ENCODE measurements at places on chromosomes 12 and 14.

DNA sequence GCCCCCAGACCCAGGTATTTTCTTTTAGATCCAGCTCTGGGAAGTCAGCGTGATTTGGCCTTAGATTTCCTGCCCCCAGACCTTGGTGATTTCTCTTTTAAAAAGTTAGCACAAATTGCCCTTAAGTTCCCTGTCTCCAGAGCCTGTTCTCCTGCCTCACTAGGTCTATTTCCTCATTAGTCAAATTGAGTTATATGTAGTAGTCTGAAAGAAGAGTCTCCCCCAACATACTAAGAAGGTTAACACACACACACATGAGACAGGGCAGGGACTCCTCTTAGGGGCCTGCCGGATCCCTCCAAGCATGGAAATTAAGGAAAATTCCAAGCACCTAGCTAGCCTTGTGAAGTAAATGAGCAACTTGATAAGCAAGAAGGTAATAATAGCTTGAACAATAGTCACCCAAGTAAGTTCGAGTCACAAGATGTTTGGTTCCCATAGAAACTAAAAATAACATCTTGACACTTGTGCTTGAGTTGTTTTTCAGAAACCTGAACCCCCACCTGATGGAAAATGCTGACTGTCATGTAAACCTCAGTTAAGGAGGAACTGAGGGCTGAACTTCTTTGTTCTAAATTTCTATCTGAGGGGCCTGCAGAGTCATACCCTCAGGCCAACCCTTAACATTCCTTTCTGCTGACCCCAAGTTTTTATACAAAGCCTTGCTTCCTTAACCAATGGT is 51.6 kb downstream of the CAND1 start:
- no peak for DNase-seq

DNA sequence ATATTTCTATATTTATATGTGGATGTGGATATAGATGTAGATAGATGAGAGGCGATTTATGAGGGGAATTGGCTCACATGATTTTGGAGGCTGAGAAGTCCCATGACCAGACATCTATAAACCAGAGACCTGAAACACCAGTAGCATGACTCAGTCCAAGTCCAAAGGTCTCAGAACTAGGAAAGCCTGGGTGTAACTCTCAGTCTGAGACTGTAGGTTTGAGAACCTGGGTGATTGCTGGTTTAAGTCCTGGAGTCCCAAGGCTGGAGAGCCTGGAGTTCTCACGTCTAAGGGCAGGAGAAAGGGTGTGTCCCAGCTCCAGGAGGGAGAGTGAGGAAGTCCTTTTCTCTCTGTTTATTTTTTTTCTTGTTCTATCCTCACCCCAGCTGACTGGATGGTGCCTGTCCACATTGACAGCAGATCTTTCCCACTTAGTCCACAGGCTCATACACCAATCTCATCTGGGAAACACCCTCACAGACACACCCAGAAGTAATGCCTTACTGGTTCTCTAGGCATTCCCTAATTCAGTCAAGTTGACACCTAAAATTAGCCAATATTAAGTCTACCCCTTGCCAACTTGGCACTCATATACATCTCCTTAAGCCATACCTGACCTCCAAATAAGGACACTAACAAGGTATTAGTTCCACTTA is 45.4 kb downstream of the EMP1 start:
- DNase-seq = no peak

DNA sequence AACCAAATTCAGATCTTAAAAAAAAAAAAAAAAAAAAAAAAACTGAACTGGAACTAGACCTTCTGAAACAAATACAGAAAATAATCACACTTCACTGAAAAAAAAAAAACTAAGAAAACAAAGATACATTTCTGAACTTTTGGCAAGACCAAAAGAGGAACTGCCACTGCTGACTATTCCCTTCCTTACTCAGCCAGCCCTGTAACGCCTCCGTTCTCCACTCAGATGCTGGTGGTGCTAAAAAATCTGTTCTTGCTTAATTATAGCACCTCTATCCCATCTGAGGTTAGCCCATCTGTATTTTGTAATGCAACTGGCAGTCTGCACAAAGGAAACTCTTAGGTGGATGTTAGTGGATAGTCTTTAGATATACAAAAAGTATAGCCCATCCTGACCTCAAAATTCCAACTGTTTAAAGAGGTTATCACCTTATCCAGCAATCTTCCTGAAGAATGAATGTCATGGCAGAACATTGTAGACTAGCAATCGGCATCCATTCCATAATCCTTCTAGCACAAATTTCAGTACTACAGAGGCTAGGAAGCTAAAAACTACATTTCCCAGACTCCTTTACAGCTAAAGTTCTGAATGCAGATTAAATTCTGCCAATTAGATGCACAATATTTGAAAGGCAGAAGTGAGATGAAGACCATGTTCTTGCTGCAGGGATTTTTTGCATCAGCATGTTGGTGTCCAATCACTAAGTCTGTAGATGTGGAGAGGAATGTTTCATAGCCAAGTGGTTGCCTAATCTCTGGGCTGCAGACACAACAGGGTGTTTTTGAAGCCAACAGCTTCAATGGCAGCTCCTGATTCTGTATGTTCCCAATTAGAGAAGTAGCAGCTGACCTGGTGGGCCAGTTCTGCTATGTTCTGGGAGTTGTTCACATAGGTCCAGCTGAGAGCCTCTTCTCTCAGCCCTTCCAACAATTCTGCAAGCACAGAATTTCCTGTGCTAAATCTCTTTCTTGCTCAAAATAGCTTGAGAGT is 5.7 kb downstream of the MAP3K9 start:
- DNase-seq = peak; percentile 7

GRCh38 chr12:106386813-106387535 is 29.4 kb downstream of the POLR3B start:
- DNase-seq = no peak

GRCh38 chr12:70698345-70698744 is 61.1 kb upstream of the PTPRB start:
- no peak for DNase-seq

DNA sequence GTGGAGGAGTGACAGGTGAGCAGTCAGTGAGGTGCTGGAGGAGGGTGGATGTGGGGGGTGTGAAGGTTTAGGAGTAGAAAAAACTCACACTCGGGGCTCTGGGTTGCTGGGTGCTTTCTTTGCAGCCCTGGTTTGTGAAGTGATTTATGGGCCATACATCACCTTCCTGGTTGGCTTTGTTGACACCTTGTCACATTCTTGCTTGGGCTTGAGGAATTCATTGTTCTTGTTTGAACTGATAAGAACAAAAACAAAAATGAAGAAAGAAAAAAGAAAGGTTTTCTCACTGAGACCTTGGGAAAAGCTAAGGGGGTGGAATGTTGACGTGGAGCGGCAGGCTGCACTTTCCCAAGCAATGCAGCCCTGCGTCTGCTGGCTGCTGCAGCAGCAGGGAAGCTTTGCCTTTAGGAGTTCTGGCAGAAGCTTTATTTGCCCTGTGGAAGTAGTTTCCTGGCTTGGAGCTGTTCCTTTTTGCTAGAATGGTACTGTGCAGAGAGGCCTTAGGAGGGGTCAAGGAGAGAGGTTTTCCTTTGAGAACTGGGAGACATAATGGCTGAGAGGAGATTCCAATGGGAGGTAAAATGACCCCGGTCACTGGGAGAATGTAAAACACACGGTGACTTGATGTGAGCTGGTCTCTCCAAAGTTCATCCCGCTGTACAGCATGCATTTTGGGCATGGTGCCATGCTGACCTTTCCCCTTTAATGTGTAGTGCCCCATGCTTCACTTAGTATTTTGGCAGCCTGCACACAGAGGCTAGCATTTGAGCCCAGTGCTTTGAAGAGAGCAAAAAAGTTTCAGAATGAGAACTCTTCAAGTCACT is 52.8 kb downstream of the HMGA2 start:
- DNase-seq = no peak

DNA sequence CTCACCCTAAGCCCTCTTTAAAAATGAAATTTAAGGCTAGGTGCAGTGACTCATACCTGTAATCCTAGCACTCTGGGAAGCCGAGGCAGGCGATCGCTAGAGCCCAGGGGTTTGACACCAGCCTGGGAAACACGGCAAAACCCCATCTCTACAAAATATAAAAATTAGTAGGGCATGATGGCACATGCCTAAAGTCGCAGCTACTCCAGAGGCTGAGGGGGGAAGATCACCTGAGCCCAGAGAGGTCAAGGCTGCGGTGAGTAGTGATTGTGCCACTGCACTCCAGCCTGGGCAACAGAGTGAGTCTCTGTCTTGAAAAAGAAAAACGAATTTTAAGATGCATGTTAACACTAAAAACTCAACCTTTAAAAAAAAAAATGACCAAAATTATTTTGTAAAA is 12.7 kb downstream of the GNPNAT1 start:
- DNase-seq = no peak

DNA sequence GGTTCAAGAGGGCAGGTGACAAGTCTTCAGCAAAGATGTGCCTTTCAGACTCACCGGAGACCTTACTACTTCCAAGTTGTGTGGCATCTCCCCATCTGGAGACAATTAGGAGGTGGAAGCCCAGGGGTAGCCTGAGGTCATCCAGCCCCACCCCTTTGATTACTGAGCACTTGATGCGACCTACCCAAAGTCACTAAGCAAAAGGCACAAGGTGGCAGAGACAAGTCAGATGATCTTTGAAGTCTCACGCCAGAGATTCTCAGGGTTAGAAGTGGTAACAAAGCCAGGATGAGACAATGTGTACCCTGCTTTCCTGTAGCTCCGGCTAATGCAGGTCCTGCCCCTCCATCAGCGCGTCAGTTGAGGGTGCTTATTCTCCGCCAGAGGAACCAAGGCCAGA is 1.4 kb upstream of the FOXN3 start:
- no peak for DNase-seq

GRCh38 chr14:105220699-105221597 is 27.4 kb upstream of the BTBD6 start:
- no peak for DNase-seq

GRCh38 chr14:104741803-104742251 is 11.1 kb upstream of the SIVA1 start:
- DNase-seq = no peak

- DNase-seq = no peak
Observed at GRCh38 chr12:58395470-58395869, 454.1 kb downstream of the ATP23 start.

- DNase-seq = no peak
Observed at GRCh38 chr12:118763234-118763633, 218.1 kb upstream of the SRRM4 start.

DNA sequence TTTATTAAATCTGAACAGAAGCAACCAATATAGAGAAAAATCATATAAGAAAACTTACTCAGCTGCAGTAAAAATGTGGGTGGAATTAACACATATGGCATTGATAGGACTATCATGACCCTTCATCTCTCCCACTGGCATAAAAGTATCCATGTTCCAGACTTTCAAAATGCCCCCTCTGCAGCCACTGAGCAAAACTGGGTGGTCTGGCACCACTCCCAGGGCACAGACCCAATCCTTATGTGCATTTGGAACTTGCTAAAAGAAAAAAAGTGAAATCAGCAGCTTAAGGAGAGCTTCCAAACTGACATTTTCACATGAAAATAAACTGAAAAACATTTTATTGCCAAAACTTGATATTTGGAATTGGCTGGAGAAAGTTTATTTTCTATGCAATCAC is 141.5 kb downstream of the KIF21A start:
- DNase-seq = no peak

DNA sequence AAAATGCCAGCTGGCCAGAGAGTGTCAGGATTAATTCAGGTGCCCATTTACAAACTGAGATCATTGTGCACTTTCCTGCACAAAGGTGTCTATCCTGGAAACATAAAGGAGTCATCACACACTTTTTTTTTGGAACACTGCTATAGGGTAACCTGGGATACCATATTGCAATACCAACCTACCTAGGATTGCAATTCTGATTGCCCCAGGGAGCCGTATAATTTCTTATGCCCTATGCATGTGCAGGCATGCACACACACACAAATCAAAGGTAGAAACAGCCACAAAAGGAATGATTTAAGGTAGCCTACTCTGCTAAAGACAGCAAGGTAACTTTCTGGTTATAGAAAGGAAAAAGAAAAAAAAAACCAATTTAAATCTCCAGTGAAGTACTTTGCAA is 285.3 kb upstream of the KITLG start:
- no peak for DNase-seq

- DNase-seq = no peak
Observed at GRCh38 chr14:34498684-34499412, 36.8 kb upstream of the SPTSSA start.

- no peak for DNase-seq
Observed at GRCh38 chr12:25089738-25090137, 105.2 kb downstream of the DNAI7 start.

DNA sequence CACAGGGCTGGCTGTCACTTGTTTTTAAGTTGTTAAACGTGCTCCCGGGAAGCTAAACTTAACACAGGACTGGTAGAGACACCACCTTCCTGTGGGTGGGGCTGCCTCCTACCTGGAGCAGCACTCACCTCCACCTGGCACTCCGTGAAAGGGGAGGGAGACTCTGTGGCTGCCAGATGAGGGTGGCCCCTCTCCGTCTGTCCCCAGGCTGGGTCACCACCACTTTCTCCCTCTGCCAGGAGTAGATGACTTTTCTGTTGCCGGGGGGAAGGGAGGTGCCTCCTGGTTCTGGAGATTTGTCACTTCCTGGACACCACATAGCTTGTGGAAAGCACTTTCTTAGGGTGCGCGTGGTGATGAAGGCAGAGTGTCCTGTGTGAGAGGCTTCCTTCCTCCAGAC is 81.3 kb downstream of the WDR20 start:
- no peak for DNase-seq

DNA sequence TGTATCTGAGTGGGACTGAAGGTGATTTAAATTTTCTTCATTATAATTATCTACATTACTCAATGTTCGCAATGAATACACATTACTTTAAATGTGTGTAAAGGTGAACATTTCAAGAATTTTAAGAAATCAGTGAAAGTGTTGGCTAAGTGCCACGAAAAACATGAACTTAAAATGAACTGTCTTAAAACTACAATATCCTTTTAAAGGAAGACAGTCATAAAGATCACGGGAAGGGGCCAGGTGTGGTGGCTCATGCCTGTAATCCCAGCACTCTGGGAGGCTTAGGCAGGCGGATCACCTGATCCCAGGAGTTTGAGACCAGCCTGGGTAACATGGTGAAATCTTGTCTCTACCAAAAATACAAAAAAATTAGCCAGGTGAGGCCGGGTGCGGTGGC is 11.2 kb downstream of the MOK start:
- no peak for DNase-seq

- DNase-seq = no peak
Observed at GRCh38 chr12:74319886-74320285, 217.7 kb upstream of the ATXN7L3B start.

DNA sequence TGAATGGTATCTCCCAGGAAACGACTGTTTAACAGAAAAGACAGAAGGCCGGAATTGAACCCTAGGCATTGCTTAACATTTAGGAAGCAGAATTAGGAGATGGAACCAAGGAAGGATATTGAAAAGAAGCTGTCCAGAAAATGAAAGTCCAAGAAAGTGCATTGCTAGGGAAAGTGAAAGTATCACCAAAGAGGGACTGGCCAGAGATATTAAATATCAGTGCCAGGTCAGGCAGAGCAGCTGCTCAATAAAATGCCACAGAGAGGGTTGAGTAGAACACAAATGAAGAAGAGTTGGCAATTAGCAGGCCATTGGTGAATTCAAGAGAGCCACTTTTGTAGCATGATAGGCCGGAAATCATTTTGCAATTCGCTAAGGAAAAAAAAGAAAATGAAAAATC is 101.6 kb downstream of the CFAP54 start:
- no peak for DNase-seq

Data from CD4-positive, alpha-beta T cell treated with Interferon gamma for 1 hour (primary cell).